MM.1S (cell line): ENCODE measurements at places on chromosomes 1 and 21.

DNA sequence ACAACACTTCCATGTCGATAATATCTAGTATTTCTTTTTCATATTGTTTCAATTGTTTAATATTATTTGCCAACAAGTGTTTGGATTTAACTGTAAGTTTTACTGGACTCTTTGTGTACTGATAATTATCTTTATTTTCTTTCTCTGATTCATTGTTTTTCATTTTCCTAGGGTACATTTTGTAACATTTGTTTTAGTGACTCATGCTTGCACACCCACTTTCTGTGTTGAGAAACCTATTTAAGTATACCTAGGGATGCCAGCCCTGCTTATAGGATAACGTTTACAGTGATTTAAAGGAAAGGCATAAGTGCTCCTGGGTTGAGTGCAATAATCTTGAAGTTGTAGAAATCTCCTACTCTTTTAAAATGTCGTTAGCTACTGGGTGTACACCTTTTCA lies 1386.0 kb upstream of the ADGRL4 start:
- no peaks in the 10 kb centered on the region for H3K36me3 ChIP-seq
- H3K27me3 ChIP-seq, result no peaks in the 10 kb centered on the region
- no peak overlapping the region for H3K27ac ChIP-seq
- DNase-seq, result no peak

- no peaks in the 10 kb centered on the region for H3K36me3 ChIP-seq
- H3K4me3 ChIP-seq, result no peak overlapping the region
- H3K4me1 ChIP-seq, result peaks cover 2% of the 10 kb centered on the region; the same call in 1 of the 2 replicates
- H3K27me3 ChIP-seq, result no peaks in the 10 kb centered on the region
Observed at GRCh38 chr1:78047631-78048030, 1.9 kb downstream of the GIPC2 start.

DNA sequence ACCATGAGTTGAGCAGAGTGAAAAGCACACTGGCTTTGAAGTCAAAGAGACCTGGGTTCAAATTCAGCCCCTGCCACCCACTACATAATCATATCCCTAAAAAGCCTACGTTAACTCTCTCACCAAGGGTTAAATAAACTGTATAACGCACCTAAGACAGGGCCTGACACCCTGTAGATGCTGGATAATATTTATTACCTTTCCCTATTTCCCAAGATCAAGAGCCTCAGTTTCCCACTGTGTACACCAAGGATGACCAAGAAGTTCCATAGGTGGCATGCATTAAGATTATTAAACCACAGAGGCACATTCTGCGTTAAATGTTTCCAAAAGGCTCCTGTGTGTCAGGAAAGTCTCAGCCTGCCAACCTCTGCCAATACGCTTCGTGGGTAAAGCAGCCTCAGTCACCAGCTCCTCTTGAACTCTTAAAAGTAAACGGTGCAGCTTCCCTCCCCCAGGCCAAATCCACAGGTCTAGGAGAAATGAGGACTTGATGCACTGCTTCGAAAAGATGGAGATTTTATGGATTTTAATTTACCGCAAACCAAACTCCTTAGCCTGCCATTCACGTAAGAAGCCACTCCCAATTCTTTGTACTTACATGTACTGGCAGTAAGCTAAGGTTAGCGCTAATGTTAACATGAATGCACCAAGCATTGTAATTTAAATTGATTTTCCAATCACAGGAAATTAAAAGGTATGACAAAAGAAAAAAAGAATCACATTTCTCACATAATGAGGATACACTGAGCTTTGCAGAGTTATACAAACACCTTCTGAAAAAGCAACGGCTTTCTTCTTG lies 2.6 kb downstream of the USP24 start:
- DNase-seq, result no peak
- no peak overlapping the region for H3K4me3 ChIP-seq
- no peaks in the 10 kb centered on the region for H3K27me3 ChIP-seq
- no peak overlapping the region for H3K27ac ChIP-seq
- H3K36me3 ChIP-seq, result no peaks in the 10 kb centered on the region

- no peaks in the 10 kb centered on the region for H3K4me1 ChIP-seq
- H3K27ac ChIP-seq, result no peak overlapping the region
- no peaks in the 10 kb centered on the region for H3K27me3 ChIP-seq
- DNase-seq, result no peak
Observed at GRCh38 chr1:196733091-196733970, 41.3 kb upstream of the CFHR3 start.

DNA sequence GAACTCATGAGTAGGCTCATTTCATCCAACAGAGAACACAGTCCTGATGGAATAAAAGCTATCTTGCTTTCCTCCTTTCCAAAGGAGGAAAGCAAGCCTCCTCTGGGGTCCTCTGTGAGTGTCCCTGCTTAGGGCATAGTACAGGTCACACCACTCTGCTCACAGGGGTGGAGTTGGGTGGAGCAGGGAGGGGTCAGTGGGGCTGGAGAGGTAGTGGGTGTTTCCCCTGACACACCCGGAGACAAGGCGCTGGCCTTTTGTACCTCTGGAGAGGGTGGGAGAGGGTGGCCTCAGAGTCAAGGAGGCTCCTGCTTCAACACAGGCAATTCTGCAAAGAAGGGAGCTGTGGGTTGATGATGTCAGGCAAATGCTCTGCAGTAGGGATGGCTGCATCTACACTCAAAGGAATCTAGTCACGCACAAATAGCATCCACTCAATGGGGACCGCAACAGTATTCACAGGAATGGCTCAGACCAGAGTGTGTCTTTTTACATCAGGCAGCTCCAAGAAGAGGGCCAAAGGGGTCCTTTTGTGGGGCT lies 58.6 kb upstream of the PLXNA2 start:
- no peaks in the 10 kb centered on the region for H3K27me3 ChIP-seq
- no peak for DNase-seq
- no peaks in the 10 kb centered on the region for H3K4me1 ChIP-seq
- H3K36me3 ChIP-seq, result no peaks in the 10 kb centered on the region
- H3K4me3 ChIP-seq, result no peak overlapping the region

GRCh38 chr1:9231648-9232332 lies 2.8 kb upstream of the H6PD start:
- H3K36me3 ChIP-seq, result no peaks in the 10 kb centered on the region
- H3K27ac ChIP-seq, result peak overlapping the region; percentile 6; the same call in 1 of the 2 replicates
- no peaks in the 10 kb centered on the region for H3K27me3 ChIP-seq
- peaks cover 11% of the 10 kb centered on the region for H3K4me1 ChIP-seq
- no peak for DNase-seq

GRCh38 chr1:226814751-226815537 lies 55.5 kb upstream of the PSEN2 start:
- H3K4me3 ChIP-seq, result no peak overlapping the region
- no peak overlapping the region for H3K27ac ChIP-seq
- DNase-seq, result no peak
- no peaks in the 10 kb centered on the region for H3K36me3 ChIP-seq

DNA sequence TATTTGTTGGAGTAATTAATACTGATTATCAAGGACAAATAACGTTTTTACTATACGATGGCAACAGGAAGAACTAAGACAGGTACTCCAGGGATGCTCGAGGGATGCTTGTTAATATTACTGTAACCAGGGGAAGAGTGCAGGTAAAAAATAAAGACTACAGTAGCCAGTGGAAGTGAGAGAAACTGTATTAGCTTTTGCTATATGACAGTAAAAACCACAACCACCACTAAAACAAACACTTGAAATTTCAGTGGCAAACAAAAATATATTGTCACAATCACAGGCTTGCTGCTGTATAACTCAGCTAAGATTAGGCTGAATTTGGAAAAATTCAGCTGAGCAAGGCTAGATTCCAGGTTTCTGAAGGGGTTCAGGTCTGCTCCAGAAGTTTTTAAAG lies 812.6 kb upstream of the ADGRL4 start:
- no peaks in the 10 kb centered on the region for H3K36me3 ChIP-seq
- DNase-seq, result no peak
- no peak overlapping the region for H3K4me3 ChIP-seq

- no peak for DNase-seq
- H3K27ac ChIP-seq, result no peak overlapping the region
- no peaks in the 10 kb centered on the region for H3K27me3 ChIP-seq
- peaks cover 29% of the 10 kb centered on the region for H3K4me1 ChIP-seq
Observed at GRCh38 chr1:13732971-13733667, 33.1 kb downstream of the PRDM2 start.

GRCh38 chr1:17304826-17305175 lies 3.2 kb upstream of the PADI4 start:
- no peak for DNase-seq
- no peaks in the 10 kb centered on the region for H3K36me3 ChIP-seq

DNA sequence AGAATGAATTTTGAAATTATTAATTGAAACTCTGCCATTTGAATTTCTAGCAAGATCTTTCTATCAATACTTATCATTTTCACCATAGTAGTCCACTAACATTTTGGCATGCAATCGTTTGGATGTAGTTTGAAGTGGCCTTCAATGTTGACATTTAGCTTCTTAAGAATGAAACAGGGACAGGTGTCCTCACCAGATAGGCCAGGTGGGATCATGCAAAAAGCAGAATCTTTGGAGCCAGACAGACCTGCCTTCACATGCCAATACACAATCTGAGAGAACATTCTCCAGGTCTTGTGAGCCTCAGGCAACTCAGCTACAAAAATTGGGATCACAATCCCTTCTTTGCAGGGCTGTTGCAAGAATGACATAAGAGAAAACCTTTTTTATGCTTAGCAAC lies 18.3 kb upstream of the HSPA13 start:
- no peaks in the 10 kb centered on the region for H3K27me3 ChIP-seq
- no peaks in the 10 kb centered on the region for H3K4me1 ChIP-seq
- no peak for DNase-seq
- no peaks in the 10 kb centered on the region for H3K36me3 ChIP-seq

DNA sequence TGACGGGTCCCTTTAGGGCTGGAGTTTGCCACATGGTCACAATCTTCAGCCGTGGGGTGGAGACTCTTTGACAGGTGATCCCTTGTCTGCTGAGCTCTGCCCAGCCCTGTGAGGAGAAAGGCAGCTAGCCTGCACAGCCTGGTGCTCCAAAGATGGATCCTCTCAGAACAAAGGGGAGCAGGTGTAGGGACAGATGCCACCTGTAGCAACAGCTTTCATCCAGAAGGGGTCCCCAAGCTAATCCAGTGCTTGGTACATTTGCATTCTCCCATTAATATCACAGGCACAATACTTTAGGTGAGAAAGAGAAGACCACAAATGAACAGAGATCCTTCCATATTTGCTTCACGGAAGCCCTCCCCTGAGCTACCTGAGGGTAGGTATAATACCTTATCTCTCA lies 93.2 kb downstream of the CCDC185 start:
- H3K4me1 ChIP-seq, result peaks cover 15% of the 10 kb centered on the region
- no peak overlapping the region for H3K27ac ChIP-seq
- H3K36me3 ChIP-seq, result no peaks in the 10 kb centered on the region
- H3K4me3 ChIP-seq, result no peak overlapping the region
- DNase-seq, result no peak

DNA sequence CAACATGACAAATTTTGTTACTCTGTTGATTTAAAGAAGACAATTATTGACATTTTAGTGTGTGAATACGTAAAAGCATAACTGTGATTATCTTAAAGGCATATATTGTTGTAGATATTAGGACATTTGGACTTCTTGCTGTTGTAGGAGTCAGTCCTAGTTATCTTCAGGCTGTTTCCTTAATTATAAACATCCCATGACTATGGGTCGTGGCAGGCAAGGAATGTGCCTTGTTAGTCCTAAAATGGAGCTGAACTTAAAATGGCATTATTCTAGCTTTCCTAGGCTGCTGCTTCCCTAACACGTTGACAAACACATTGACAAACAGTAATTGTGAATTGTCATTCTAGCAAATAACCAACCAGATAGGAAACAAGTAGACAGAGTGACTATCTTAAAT lies 4.4 kb upstream of the MPZL1 start:
- no peak overlapping the region for H3K4me3 ChIP-seq
- H3K4me1 ChIP-seq, result peaks cover 16% of the 10 kb centered on the region; the same call in 1 of the 2 replicates
- H3K27me3 ChIP-seq, result no peaks in the 10 kb centered on the region
- no peak overlapping the region for H3K27ac ChIP-seq
- no peak for DNase-seq

GRCh38 chr1:3759164-3759563 lies 6.9 kb downstream of the CCDC27 start:
- H3K4me3 ChIP-seq, result no peak overlapping the region
- no peak overlapping the region for H3K27ac ChIP-seq
- no peaks in the 10 kb centered on the region for H3K36me3 ChIP-seq

DNA sequence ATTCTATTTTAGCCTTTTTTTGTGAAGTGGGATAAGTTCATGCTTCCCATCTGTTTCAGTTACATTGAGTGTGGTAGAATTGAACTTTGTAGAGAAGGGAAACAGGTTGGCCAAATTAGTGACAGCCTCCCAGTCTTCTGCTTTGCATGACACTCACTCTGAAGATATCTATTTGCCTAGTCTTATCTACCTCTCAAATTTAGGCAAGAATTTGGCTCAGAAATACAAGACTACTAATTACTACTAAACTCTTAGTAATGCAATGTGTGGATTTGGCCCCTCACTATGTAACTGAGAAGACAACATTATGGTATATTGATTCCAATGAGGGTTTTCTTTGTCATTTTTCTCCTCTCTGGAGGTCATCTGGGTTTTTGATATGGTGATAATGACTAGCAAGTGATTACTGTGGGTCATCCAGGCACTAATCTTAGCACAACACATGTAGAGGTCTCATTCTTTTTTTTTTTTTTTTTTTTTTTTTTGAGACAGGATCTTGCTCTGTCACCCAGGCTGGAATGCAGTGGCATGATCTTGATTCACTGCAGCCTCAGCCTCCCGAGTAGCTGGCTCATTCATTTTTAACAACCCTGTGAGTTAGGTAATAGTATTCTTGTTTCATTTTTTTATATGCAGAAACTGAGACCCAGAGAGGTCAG lies 6.3 kb downstream of the FAM20B start:
- peaks cover 23% of the 10 kb centered on the region for H3K4me1 ChIP-seq
- no peaks in the 10 kb centered on the region for H3K36me3 ChIP-seq
- DNase-seq, result no peak
- no peak overlapping the region for H3K4me3 ChIP-seq
- H3K27me3 ChIP-seq, result no peaks in the 10 kb centered on the region

GRCh38 chr1:48773133-48773532 lies 3.6 kb downstream of the BEND5 start:
- no peaks in the 10 kb centered on the region for H3K27me3 ChIP-seq
- H3K4me1 ChIP-seq, result no peaks in the 10 kb centered on the region
- no peak overlapping the region for H3K4me3 ChIP-seq
- DNase-seq, result no peak

GRCh38 chr1:33726274-33726804 lies 137.5 kb upstream of the HMGB4 start:
- DNase-seq, result no peak
- no peaks in the 10 kb centered on the region for H3K4me1 ChIP-seq
- no peaks in the 10 kb centered on the region for H3K36me3 ChIP-seq
- no peak overlapping the region for H3K4me3 ChIP-seq
